ENCODE measurements at places on chromosomes 7 and 10.

DNA sequence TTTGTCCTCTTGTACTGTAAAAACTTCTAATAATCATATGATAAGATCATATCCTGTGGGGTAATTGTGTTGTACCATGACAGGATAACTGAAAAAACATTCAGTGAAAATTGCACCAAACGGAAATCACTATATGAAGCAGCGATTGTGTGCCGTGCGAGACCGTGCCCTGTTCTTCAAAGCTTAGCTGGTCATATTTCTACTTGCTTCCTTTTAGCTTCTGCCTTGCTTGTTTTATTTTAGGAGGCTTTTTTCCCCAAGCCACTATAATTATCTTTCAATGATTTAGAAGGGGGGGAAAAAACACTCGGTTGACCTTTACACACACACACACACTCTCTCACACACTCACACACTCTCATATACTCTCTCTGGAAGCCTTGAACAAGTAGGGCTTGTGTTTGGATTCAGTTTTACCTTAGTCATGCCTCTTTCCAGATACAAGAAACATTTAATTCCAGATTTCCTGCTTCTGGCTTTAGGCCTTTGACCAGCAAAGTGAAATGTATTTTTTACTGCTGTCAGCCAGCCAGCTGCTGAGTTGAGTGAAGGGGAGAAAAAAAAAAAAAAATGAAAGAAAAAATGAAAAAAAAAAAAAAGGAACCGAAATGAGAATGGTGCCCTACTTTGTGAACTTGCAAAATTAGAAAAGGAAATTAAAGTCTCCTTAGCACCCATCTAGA, 181.4 kb downstream of the ARID5B start:
- DNase-seq = no peak

GRCh38 chr7:44408596-44408995, 81.9 kb downstream of the NUDCD3 start:
- no peak for DNase-seq

GRCh38 chr7:17710312-17710711, 230.0 kb downstream of the SNX13 start:
- no peak for DNase-seq

GRCh38 chr10:2081501-2081900, 344.2 kb upstream of the ADARB2 start:
- no peak for DNase-seq

- DNase-seq = no peak
Observed at GRCh38 chr10:7561216-7561893, 105.4 kb downstream of the ITIH5 start.

- no peak for DNase-seq
Observed at GRCh38 chr10:88870089-88870488, 10.0 kb upstream of the STAMBPL1 start.

- no peak for DNase-seq
Observed at GRCh38 chr10:70890917-70891431, 2.6 kb upstream of the PCBD1 start.

DNA sequence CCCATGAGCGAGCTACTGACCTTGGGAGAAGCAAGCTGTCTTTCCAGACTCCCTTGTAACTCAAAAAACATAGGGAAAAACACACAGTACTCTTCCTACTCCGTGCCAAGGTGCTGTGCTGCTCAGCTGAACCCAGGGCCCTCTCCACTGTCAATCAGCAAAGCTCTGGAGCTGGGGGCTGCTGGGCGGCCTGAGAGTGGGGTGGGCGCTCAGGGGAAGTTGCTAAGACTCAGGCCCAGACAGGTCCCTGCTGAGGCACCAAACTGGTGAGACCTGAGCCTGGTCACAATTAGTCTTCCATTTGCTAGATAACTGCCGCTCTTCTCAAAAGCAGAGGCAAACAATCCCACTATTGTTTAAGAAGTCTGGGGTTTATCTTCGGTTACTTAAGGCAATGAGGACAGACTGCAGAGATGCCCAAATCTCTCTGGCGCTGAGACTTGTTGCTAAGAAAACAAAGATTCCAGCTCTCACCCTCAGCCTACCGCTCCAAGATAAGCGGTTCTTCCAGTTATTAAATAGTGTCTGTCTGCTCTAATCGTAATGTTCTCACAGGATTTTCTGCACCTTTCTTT, 22.0 kb downstream of the STEAP1B start:
- no peak for DNase-seq

- DNase-seq = no peak
Observed at GRCh38 chr7:50712252-50713122, 70.2 kb downstream of the GRB10 start.

- peak; percentile 28 for DNase-seq
Observed at GRCh38 chr7:17234398-17235031, 63.9 kb upstream of the AHR start.

- DNase-seq = no peak
Observed at GRCh38 chr10:20659225-20659624, 237.9 kb downstream of the NEBL start.

- DNase-seq = no peak
Observed at GRCh38 chr10:43880160-43880559, 231.5 kb upstream of the ZNF32 start.

GRCh38 chr7:126605553-126605952, 647.2 kb downstream of the GRM8 start:
- no peak for DNase-seq

DNA sequence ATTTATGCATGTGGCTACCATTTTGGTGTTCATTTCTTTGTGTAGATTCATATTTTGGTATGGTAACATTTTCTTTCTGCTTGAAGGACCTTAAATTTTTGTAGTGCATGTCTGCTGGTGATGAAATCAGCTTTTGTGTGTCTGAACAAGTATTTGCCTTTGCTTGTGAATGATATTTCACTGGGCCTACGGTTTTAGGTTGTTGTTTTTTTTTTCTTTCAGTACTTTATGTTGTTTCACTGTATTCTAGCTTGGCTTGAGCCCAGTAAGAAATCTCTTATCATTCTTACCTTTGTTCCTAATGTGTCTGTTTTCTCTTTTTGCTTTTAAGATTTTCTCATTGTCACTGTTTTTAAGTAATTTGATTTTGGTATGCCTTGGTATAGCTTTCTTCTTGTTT, 31.9 kb downstream of the SAMD8 start:
- DNase-seq = no peak

GRCh38 chr10:124045801-124046355, 47.5 kb downstream of the CHST15 start:
- DNase-seq = no peak

GRCh38 chr10:117355072-117355471, 20.2 kb downstream of the PDZD8 start:
- no peak for DNase-seq

DNA sequence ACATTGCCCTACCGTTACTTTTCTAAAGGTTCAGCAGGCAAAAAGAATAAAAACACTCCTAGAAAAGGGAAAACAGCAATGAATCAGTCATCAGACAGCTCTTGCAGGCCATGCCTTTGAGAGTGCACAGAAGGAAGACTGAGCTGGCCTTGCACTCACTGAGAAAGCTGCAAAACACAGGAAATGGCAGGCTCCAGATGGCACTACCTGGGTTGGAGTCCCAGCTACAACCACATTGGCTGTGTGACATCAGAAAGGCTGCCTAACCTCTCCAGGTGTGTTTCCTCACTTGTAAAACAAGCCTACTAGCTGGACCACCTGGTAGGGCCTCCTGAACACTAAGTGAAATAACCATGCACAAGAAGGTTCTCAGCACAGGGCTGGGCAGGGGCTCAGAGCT, 113.7 kb downstream of the SFMBT2 start:
- DNase-seq = no peak

DNA sequence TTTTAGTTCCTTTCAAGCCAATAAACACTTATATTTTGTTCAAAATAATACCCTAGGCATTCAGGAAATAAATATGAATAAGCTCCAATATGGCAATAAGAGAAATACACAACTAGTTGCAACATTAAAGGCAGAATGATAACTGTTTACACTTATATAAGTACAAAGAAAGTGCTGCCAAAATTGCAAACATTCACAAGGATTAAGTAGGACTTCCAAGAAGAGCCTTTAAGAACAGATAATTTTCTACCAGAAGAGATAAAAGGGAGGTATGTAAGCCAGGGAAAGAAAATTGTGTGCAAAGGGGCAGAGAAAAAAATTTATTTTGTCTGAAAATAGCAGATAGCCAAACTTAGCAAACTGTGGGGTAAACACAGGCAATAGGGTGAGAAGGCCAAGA, 83.8 kb downstream of the CTNNA3 start:
- no peak for DNase-seq

DNA sequence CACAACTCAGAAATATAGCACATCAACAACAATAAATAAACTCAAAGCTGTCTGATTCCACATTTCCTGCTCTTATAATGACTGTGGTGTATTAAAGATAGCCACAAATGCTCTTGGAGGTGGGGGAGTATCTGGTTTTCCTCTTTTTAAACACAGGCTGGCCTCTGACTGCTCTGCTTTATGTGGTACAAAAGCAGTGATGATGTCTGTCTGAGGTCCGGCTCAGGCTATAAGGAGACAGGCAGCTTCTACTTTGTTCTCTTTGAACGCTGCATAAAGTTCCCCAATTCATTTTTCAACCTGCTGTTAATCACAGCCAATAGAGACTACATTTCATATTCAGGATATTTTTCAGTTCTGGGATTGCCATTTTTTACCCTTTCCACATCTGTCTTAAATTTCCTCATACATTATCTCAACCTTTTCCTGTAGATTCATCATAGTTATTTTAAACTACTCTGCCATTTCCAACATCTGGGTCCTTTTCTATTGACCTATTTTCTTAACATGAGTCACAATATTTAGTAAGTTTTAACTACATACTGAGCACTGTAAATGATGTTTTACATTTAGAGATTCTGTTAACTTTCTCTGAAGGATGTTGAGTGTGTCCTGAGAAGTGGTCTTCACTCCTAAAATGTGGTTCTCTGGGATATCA, 64.9 kb downstream of the CRPPA start:
- no peak for DNase-seq

DNA sequence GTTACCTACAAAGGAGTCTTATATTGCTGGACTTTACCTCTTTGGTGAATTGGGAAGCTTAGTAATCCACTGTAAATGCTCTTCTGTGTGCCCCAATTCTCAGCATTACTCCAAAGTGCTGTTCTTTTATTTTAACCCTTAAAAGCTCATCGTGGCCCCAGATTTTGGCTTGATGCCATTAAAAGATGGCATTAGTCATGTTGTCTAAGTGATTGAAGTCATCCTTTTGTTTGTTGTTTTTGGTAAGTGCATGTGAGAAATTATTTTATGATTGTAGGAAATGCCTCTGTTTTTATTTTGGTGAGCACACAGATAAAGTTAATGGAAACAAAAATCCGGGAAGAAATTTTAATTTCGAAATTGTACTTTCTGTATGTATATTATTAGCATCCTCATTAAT, 82.5 kb upstream of the GATA3 start:
- no peak for DNase-seq

DNA sequence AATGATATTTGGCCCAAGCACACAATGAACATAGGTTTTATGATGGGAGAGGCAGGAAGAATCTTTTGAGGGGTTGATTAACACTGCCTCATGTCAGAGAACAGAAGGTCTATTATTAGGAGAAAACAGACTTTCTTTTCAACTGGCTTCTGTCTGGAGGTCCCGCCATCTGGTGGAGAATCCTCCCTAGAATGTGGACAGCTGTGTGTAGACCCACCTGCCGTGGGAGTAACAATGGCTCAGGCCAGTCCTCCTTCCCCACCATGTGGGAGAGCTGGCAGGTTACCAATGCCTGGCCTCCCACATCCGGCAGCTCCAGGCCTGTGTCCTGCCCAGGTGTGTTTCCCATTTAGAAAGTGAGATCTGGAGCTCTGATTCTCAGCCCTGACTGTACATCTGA, 70.4 kb upstream of the AOAH start:
- DNase-seq = no peak

DNA sequence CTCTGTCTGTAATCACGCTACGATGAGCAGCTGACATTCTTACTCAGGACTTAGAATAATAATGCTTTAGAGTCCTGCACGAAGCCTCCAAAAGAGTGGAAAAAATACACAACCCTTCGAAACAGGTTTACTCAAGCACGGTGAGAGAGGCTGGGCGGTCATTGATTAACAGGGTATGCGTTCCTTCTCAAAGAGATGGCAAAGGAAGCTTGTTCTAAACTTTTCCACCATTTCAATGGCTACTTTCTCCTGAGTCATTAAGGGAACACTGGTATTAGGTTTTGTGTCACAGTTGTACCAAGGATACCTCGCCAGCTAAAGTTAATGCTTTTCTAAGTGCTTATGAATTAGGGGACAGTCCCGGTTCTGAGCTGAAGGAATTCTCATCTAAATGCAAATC, 141.9 kb upstream of the RHEB start:
- no peak for DNase-seq

DNA sequence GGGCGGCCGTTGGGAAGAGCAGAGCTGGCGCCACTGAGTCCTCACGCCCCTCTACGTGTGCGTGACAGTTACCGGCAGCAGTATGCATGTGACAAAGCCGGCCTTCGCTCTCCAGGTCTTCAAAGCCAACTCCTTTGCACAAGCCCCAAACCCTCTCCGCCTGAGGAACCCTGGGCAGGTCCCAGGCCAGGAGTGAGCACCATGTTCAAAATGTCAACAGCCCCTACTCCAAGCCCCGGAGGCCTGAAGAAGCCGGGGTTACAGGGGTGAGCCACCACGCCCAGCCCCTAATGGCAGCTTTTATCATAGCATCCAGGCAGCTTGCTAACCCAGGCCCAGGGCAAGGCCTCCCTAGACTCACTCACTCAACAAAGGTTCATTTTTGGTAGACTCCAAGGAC, 70.8 kb downstream of the OAT start:
- DNase-seq = no peak

GRCh38 chr7:36440880-36441279, 51.2 kb downstream of the ANLN start:
- DNase-seq = no peak

DNA sequence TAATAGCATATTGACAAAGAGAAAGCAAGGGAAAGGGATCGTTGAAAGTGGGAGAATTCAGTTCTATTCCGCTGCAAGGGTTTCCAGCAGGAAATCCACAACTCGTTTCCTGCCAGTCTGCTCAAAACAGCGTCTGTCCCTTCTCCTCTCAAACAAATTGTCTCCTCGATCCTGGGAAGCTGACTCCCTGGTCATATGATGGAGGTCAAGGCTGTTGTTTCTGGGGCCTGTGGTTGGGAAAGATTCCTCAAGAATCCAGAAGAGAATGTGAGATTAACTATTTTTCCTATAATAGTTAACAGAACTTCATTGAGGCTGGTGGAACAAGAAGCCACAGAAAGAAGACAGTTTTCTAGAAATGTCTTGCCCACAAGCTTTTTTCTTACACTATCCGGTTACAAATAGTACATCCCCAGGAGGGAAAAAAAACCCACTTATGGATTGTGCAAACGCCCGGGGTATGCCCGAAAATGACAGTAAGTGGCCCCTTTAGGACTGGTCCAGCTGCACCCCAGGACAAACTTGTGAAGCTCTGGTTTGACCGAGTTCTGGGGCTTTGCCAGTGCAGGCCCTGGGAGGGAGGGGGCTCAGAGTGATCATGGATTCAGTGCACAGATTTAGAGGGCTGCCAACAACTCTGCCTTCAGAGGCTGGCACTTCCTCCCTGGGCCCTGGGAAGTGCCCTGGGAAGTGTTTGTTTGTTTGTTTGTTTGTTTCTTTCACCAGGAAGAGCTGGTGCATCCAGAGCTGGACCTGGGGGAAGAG, 49.4 kb upstream of the CTBP2 start:
- no peak for DNase-seq
